ENCODE measurements at places on chromosomes 11 and 22. TPM values are rescaled to one million over a fixed set of nuclear protein-coding genes. Genes with fewer than 3 reads are reported as not detected.

Gene GRIK4
- total RNA-seq = not detected

Gene DGCR6
- total RNA-seq = 0.15 TPM

Gene GP1BB
- 2.8 TPM for total RNA-seq

Gene FTH1
- 407 TPM for total RNA-seq

Gene SH3BP1
- 59.8 TPM for total RNA-seq

Gene PTGDR2
- total RNA-seq = not detected

Gene KRTAP5-11
- not detected for total RNA-seq

Gene OR8K5
- not detected for total RNA-seq
